ENCODE measurements at places on chromosomes 4 and X. TPM values are rescaled to one million over a fixed set of nuclear protein-coding genes. Genes with fewer than 3 reads are reported as not detected.

- no peak overlapping the region for H3K27ac ChIP-seq
- no peak overlapping the region for H3K4me3 ChIP-seq
- no peak for DNase-seq
- no peaks in the 10 kb centered on the region for H3K27me3 ChIP-seq
These were observed 195.0 kb upstream of the GATB start for GRCh38 chr4:151955721-151956380.

DNA sequence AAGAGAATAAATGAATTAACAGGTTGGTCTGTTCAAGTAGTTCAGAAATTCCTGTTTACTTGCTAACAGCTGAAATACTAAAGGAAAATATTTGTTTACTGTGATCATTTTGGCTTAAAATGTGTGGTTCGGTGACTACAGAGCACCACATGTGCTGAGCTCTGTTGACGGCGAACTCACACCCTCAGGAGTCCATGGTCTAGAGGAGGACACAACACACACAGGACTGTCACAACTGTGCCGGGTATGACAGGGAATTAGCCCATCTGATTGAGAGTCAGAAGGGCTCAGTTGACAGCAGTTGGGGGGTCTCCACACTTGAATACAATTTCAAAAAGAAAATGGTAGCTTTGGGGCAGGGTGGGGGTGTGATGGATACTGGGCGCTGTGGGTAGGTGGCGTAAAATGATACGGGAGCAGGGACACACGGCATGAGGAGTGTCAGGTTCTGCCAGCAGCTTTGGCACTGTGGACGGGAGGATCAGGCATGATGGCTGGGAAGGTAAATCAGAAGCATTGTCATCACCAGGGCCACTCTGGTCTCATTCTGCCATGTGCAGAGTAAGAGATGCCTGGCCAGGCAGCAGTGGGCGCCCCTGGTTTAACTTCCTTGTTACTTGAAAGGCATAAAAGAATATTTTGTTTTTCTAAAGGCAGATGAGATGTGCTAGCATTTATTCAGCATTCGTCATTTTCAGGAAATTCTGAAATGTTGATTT lies 33.3 kb downstream of the CLDN22 start:
- no peaks in the 10 kb centered on the region for H3K27me3 ChIP-seq
- no peak overlapping the region for H3K4me3 ChIP-seq
- H3K27ac ChIP-seq, result no peak overlapping the region
- no peaks in the 10 kb centered on the region for H3K4me1 ChIP-seq
- H3K36me3 ChIP-seq, result no peaks in the 10 kb centered on the region

- no peaks in the 10 kb centered on the region for H3K36me3 ChIP-seq
- DNase-seq, result no peak
- H3K27me3 ChIP-seq, result no peaks in the 10 kb centered on the region
- no peak overlapping the region for H3K27ac ChIP-seq
- no peak overlapping the region for H3K4me3 ChIP-seq
- H3K4me1 ChIP-seq, result no peaks in the 10 kb centered on the region
These were observed 45.6 kb upstream of the CHRNA9 start for GRCh38 chr4:40289366-40290188.

- H3K36me3 ChIP-seq, result no peaks in the 10 kb centered on the region
- H3K4me3 ChIP-seq, result no peak overlapping the region
- no peaks in the 10 kb centered on the region for H3K27me3 ChIP-seq
- H3K27ac ChIP-seq, result no peak overlapping the region
- H3K4me1 ChIP-seq, result no peaks in the 10 kb centered on the region
These were observed 2054.9 kb downstream of the PCDH7 start for GRCh38 chr4:32775049-32775448.

GRCh38 chr4:181538431-181538830 lies 704.8 kb upstream of the TENM3 start:
- no peak overlapping the region for H3K27ac ChIP-seq
- peaks cover 10% of the 10 kb centered on the region for H3K4me1 ChIP-seq
- no peaks in the 10 kb centered on the region for H3K36me3 ChIP-seq
- H3K4me3 ChIP-seq, result no peak overlapping the region
- peak; percentile 38 for DNase-seq

The CCDC149 gene
- total RNA-seq, result 13.3 TPM
